NCI-H1436 (cell line): ENCODE measurements at places on chromosomes 2 and 18.

DNA sequence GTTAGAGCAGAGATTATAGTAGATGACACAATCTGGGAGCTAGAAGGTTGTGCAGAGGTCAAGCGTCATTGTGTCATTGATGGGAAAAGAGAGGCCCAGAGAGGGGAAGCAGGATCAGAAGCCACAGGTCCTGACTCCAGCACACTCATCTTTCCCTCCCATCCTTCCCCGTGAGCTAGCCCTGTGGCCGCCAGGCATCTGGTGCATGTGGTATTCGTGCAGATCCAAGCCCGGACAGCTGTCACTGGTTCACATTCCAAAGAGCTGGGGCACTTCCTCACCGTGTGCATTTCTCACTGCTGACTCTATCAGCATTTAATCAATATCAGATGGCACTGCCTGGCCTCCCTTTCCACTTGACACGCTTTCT is 94.1 kb upstream of the THOC1 start:
- DNase-seq, result no peak

GRCh38 chr2:128026448-128027277 is 1.2 kb downstream of the SAP130 start:
- no peak for DNase-seq

GRCh38 chr18:43078478-43079092 is 36.9 kb downstream of the RIT2 start:
- no peak for DNase-seq

DNA sequence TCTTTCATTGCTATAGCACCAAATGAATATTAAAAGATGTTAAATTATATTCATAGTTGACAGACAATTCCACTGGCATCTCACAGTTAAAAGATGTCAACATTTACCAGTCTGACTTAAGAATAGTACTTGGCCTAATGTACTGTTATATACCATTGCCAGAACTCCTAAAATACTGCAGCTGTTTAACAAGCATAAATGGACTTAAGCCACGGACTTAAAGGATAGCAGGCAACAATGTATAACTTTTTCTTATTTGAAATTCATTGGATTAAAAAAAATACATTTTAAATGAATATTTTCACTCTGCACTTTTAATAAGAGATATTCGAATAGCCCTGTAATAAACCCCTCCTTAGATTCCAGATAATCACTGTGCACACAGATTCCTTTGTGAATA is 3.8 kb downstream of the TCF4 start:
- no peak for DNase-seq

DNA sequence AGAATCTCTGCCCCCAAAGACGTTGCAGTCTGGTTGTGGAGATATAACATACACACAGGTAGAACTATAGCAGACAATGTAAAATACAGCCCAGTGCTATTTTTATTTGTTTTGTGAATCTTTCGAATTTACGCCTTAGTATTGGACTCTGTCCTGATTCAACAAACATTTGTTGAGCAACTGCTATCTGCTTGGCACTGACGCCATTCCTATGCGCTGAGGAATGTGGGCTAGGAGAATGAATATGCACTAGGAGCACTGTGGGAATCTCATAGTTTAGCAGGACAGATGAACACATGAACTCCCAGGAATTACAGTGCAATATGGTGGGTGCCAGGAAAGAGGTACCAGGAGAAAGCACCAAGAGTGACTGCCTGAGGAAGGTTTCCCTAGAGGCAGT is 181.7 kb upstream of the SIX3 start:
- DNase-seq, result no peak
